Ecto neural progenitor cell (in vitro differentiated cells): ENCODE measurements at places on chromosomes 3 and 15.
A peak's percentile ranks its signal among the peaks of the same experiment; 100 is the strongest.

DNA sequence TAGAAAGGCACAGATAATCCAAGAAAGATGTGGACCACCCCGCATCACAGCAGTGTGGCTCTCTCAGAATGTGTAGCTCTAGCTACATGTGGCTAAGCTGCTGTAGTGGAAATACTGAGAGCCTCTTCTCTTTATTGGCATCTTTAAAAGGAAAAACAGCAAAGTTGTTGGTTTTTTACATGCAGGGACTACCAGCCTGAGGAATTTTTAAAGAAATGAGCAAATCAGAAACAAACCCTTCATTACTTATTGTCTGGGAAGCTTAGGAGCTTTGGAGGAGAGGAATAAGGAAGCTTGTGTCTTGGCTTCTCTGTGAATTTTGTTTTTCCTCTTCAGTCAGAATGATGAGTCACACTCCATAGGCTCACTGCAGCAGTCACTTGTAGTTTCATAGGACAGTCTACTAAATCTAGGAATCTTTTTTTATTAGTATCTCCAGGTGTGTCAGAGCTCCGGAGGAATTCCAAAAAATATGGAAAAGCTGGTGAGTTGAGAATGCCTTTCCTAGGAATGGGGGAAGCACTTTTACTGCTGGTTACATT, 27.5 kb downstream of the POLG start:
- DNase-seq, result no peak

GRCh38 chr15:60647246-60647645, 168.3 kb upstream of the ICE2 start:
- DNase-seq, result no peak

DNA sequence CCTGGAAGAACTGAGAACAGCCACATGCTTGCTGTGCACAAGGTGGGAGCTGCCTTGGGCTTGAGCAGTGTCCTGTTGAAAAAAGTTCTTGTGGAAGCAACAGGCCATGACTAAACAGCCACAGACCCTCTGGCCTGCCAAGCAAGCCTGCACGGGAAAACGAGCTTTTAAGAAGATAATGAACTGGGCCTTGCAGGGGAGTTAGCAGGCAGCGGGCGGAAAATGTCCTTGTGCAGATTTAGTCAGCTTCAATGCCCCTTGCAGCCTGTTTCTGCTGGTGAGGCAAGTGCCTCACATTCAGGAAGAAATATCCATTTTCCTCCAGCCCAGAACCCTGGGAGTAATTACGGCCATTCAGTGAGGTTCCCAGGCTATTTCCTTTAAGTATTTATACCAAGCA, 126.2 kb upstream of the KLHL25 start:
- DNase-seq, result peak; percentile 56

- peak; percentile 64 for DNase-seq
Measured at GRCh38 chr15:63983061-63983711, 63.1 kb downstream of the DAPK2 start.
